Lower lobe of right lung (tissue), 2 donors: ENCODE measurements at places on chromosomes 1 and 21. TPM values are rescaled to one million over a fixed set of nuclear protein-coding genes. Genes with fewer than 3 reads are reported as not detected.

LPGAT1 gene
- 34.9 TPM for total RNA-seq

LDLRAD2 gene
- total RNA-seq, result 0.32 TPM

ZFYVE9 gene
- 18.7 TPM for total RNA-seq

SPATA6 gene
- total RNA-seq, result 32.4 TPM

KLHDC8A gene
- 0.97 TPM for total RNA-seq

VPS13D gene
- total RNA-seq, result 81.7 TPM

TESK2 gene
- 8.2 TPM for total RNA-seq

GUCA2B gene
- not detected for total RNA-seq

FCRL6 gene
- total RNA-seq, result 2.3 TPM

GRCh38 chr1:155005076-155006011 is 2.7 kb downstream of the ZBTB7B start:
- peak; percentile 86 for DNase-seq

- DNase-seq, result no peak
Measured at GRCh38 chr1:112093372-112093694, 103.9 kb upstream of the KCND3 start.

- no peak for DNase-seq
Measured at GRCh38 chr1:215523906-215524305, 43.2 kb upstream of the KCTD3 start.

DNA sequence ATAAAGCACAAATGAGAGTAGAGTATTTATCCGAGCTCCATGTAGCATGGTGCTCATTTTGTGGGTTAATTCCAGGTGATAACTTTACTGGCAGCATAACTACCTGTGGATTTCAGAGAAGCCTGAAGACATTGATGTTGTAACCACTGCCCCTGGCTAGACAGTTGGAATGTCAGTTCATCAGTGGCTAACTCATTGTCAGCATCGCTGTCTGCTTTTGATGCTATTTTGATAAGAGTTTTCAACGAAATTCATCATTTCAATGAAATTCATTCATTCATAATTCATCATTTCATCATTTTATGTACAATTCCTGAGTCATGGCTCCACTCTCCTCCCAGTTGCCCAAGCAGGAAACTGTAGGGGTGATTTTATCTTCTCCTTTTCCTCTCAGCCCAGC is 34.4 kb downstream of the HSD3B1 start:
- no peak for DNase-seq

GRCh38 chr1:243528459-243529121 is 272.7 kb downstream of the SDCCAG8 start:
- no peak for DNase-seq

DNA sequence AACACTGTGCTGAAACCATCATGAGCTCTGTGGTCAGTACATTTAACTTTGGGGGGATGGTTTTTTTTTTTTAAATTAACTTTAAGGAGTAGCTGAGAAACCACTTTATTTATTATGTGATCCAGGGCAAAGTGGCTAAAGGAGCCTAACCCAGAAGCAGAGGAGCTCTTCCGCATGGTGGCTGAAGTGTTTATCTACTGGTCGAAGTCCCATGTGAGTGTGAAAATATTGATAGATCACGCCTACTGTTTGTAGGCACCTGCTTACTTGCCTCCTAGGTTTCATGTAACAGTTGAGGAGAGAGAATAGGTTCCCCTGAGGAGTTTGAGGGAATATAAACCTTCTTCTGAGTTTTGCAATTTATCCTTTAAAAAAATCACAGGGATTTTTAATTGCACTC is 181.4 kb downstream of the ZP4 start:
- no peak for DNase-seq

GRCh38 chr1:12149791-12150175 is 17.0 kb upstream of the TNFRSF1B start:
- no peak for DNase-seq

DNA sequence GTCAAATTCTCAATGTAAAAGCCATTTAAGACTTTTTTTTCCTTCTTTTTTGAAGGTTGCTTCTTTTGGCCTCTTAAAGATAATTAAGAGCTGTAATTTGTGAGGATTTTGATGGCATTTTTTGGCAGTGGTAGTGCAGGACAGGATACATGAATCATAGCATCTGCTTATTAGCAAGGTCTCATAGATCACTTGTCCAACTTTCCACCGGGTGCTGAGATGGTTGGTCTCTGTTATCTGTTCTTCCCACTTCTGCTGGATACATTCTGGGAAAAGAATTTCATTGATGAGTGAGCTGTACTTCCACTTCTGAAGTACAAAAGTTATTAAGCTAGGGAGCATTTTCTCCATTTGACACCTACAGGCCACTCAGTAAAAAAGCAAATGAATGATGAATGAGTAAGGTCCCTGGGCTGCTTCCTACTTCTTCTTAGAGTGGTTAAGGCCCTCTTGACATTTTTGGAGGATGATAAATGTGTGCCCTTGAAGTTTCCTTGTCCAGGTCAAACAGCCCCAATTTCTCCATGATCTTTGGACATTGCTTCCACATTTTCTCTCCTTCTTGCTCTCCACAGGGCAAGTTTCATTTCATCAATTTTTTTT is 100.6 kb downstream of the ROR1 start:
- DNase-seq, result no peak

GRCh38 chr1:232335261-232335660 is 294.7 kb downstream of the SIPA1L2 start:
- DNase-seq, result no peak

- DNase-seq, result no peak
Measured at GRCh38 chr1:27403065-27403726, 10.8 kb downstream of the GPR3 start.

DNA sequence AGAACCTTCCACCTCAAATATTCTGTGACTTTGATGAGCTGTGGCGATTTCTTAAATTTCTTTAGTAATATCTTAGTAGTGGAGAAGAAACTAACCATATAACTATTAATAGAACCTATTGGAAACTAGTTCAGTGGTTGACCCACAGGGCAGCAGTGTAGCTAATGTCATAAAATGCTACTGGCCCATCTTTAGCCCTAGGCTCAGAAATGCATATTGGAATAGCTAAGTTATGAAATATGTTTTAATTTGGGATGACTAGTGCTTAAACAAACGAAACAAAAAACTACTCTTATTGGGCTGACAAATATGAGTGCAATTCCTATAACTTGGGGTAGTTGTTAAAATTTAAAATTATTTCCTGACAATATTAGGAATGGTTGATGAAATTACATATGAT is 20.2 kb downstream of the MACO1 start:
- DNase-seq, result no peak

DNA sequence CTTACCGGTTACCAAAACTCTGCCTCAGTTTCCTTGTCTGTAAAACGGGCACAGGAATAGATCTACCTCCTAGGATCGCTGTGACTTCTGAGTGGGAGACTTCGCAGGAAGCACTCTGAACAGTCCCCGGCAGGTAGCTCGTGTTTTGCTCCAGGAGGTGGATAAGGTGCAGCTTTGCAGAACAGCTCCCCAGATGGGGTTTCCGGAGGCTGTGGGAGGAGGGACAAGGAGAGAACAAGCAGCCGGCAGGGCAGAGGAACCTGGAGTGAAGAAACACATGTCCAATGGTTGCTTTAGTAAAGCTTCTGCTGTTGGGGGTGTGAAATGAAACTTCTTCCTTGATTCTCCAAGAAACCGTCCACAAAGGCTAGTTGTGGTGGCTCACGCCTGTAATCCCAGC is 95.5 kb upstream of the TARDBP start:
- DNase-seq, result no peak
